ENCODE measurements at places on chromosomes 7 and 10.
A peak's percentile ranks its signal among the peaks of the same experiment; 100 is the strongest.

- DNase-seq, result no peak
Measured at GRCh38 chr10:109928475-109928891, 5.2 kb upstream of the XPNPEP1 start.

DNA sequence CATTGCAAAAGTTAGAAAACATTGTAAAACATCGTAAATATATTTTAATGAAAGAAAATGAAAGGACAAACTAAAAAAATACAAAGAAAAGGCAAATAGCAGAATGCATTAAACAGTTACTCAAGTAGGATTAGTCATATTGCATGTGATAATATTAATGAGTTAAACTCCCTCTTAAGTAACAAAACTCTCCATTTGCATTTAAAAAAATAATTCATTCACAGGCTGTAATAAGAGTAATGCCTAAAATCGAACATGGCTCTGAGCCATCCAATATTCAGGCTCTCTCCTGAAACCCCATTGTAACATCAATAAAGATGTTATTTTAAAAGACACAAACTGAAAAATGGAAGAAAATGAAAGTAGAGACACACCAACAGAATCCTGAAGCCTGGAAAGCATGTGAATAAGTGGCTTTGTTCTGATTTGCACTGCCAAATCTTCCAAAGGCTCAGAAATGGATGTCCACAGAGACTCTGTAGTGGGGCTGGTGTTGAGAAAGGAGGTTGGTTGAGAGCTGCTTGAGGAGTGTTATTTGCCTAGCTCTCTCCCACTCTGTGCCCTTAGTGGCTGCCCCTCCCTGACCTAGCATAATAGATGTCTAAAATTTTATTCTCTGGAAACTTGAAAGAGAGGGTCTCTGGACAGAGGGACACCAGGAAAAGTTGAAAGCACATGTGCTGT lies 268.3 kb upstream of the MEOX2 start:
- no peak for DNase-seq

DNA sequence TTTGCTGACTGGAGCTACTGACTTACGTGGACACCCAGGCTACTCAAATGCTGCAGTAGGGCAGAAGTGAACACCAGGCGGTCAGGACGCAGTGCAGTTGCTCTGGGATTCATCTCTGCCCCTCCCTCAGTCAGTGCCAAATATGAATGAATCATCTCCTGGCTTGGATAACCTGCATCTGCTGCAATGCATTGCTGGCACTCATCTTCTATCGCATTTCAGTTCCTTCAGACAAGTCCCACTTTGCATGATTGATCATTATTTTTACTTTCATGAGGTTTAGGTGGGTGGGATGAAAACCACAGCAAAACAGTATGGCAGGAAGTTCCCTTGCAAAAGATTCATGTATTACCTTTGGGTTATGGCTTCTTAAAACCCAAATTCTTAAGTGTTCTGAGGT lies 224.6 kb upstream of the NRP1 start:
- DNase-seq, result peak; percentile 33

DNA sequence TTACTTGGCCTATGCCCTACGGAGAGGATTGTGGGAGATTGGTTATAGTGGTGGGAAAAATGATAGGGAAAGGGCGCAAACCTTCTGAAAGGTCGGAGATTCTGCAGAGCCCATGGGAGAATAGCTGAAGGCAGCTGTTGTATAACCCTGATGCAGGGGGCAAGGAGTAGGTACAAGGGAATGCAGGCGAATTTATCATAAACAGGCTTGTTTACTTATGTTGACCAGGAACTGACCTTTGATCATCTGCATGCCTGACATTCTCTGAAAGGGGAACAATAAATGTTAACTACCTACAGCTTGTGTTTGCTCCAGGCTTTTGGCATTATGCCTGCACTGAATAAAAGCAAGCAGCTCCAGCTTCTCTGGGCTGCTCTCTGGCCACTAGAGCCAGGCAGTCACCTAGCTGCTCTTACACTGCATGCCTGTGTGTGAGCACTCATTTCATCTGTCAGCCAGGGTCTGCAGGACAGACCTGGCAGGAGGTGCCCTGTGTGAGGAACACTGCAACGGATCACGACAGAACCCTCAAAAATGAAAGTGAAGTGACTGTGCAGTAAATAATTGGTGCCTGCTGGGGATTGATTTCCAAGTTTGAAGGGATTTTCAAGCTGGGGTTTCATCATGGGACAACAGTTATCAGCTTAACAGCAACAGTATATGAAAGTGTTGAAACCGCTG lies 31.1 kb upstream of the ABCA13 start:
- peak; percentile 38 for DNase-seq

DNA sequence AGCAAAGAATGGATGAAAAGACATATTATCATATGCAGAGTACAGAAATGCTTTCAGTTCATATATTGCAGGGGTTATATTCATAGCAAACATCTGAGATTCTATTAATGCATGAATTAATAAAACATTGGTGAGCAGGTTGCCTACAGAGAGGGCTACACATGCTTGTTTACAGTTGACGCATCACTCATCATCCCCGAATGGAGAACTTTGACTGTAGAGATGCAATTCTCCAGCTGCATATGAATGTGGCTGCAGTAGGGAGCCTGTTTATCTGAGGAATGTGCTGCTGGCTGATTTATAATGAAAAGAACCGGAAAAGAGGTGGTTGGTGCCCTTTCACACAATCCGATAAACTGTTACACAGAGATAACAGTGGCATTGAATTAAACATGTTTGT lies 116.5 kb downstream of the GRM3 start:
- DNase-seq, result no peak

GRCh38 chr10:30438021-30438850 lies 4.3 kb downstream of the MAP3K8 start:
- peak; percentile 33 for DNase-seq

- no peak for DNase-seq
Measured at GRCh38 chr7:22833957-22834356, 11.3 kb upstream of the TOMM7 start.
